ENCODE measurements at places on chromosomes 16 and 17.

DNA sequence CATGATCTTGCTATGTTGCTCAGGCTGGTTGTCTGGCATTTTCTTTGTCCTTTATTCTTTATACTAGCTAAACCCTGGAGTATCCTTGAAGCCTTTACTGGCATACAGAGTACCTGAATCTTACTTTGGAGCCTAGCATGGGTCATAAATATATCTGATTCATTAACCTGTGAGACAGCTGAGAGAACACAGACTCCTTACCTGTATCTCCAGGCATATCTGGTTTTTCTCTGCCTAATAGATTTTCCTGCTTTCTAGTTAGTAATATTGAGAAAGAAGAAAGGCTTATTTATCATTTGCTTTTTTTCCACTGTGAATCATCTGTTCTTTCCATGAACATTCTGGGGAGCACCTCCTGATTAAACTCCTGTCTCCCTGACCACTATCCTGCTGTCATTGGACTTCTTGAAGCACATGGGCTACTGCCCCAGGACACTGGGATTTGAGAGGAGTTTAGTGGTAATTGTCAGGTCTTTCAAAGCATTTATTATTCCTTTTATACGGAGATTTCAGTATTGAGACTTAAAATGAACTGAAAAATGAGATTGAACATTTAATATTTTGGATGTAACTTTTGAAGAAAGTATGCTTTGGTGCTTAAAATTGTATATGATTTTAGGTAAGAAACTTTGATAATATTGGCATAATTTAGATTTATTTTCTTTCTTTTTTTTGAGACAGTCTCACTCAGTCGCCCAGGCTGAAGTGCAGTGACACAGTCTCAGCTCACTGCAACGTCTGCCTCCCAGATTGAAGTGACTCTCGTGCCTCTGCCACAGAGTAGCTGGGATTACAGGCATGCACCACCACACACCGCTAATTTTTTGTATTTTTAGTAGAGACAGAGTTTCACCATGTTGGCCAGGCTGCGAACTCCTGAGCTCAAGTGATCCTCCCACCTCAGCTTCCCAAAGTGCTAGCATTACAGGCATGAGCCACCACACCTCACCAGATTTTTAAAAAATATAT is 8.6 kb downstream of the PDP2 start:
- no peak for DNase-seq

GRCh38 chr17:41627316-41628072 is 3.1 kb upstream of the KRT17 start:
- no peak for DNase-seq

DNA sequence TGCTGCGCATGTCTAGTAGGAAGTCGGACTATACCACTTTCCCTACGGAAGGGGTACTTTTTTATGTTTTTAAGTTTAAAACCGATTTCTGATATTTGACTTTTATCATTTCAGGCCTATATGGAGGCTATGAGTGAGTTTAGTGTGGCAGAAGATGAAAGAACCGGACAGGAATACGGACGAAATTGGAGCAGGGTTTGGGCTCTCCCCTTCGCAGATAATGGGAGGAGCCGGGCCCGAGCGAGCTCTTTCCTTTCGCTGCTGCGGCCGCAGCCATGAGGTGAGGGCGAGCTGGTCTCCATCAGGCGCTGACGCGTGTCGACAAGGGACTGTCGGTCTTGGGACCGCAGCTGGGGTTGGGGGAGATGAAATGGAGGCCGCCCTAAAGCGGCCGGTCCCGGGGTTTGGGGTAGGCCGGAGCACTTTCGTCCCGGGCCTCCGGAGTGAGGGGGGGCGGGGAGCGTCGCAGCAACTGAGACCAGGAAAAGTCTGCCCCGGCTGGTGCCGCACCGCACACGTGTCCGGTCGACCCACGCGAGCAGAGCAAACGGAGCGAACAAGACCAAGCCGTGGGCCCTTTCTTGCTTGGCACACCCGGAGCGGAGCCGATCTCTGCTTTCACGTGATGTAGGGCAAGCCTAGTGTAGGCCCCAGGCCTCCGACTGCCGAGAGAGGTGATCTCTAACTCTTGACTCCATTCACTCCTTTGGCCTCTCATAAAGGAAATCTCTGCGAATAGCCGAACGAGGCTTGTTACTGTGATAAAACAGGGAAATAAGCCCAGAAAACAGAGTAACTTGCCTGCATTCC is at the start of gene RPL19:
Gene RPL19 (plus strand): TSS at position 214 of the 810 bp plus-strand sequence. CDS start 62 bp downstream, at position 276.
- DNase-seq, result no peak

- no peak for DNase-seq
Observed at GRCh38 chr16:17251496-17251895, 219.3 kb downstream of the XYLT1 start.

GRCh38 chr16:722835-723633 is 2.1 kb downstream of the ANTKMT start:
- DNase-seq, result no peak

DNA sequence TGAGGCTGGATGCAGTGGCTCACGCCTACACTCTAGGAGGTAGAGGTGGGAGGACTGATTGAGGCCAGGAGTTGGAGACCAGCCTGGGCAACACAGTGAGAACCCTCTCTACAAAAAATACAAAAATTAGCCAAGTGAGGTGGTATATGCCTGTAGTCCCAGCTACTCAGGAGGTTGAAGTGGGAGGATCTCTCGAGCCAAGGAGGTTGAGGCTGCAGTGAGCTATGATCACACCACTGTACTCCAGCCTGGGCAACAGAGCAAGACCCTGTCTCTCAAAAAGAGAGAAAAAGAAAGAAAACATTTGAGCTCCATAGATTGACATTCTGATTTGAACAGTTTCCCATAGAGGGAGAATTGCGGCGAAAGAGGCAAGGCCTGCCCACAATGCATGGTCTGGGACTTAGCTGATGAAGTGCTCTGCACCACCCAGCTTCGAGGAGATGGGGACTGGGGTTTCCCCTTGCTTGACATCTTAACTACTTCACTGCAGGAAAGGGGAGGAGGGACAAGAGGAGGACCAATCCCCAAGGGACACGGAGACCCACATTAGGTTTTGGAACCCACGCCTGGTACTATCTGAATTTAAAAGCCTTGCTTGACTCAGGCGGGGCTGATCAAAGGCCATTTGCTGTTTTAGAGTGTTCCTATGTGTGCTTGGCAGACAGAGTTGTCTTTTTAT is 21.7 kb downstream of the MSI2 start:
- no peak for DNase-seq

DNA sequence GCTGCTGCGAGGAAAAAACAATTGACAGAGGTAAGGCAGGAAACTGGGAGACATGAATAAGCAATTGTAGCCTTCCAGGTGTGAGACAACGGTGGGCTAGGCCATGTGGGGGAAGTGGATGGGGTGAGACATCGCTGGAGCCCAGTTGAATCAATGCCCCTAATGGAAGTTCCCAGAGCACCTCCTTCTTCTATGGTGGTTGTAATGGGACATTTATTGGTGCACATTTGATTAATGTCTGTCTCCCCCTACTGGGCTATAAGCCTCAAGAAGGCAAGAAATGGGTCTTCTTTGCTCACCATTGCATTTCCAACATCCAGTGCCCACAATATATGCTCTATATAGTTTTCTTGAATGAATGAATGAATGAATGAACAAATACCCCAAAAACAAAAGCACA is 22.7 kb upstream of the CD300E start:
- no peak for DNase-seq

DNA sequence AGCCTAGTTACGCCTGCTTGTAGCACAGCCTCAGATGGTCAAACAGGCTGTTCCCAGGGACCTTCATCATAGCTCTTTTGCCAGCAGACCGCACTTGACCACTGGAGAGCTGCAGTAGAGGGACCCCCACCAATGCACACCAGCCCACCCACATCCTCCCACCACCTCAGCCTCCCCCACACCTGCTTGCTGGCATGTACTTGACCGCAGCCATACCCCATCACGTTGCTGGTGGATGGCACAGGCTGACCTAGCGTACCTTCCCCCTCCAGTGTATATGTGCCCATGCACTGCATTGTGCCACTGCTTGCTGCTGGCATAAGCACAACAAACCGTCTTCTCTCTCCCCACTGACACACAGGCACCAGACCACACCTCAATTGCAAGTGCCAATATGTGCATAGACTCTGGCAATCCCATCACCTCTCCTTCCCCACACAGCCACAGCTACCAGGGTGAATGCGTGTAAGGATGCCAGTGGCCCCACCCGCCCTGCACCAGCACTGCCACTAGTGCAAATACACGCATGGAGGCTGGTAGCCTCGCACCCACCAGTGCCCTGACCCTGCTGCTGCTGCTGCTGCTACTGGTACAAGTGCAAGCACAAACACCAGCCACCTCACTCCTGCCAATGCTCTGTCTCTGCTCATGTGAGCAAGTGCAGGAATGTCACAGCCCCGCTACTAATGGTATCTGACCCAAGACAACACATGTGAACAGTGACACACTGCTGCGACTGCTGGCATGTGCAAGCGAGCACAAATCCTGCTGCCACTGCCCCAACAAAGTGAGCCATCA is 1377.6 kb downstream of the CDH11 start:
- DNase-seq, result no peak

- no peak for DNase-seq
Observed at GRCh38 chr17:67403483-67403882, 26.4 kb downstream of the PITPNC1 start.

DNA sequence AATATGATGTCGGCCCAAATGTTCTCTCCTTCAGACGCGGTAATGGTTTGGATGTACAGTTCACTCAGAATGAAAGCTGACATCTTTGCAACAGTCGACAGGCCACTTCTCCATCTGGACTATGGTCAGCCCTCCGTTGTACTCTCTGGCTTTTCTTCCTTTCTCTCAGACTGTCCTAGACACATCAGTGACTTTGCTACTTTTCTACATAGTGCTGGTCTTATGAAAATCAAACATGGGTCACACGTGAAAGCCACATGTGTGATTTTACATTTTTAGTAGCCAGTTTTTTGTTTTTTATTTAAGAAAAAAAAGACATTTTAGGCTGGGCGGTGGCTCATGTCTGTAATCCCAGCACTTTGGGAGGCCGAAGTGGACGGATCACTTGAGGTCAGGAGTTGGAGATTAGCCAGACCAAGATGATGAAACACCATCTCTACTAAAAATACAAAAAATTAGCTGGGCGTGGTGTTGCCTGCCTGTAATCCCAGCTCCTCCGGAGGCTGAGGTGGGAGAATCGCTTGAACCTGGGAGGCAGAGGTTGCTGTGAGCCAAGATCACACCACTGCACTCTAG is 644.1 kb downstream of the KCNJ2 start:
- DNase-seq, result no peak

Data from cerebellar nuclear complex (tissue), 1 donor.